Hypothalamus (tissue), 51 donors: ENCODE measurements at places on chromosomes 13 and 19.

GRCh38 chr19:49713236-49713845 is 22.4 kb downstream of the CPT1C start:
- no peak for DNase-seq

DNA sequence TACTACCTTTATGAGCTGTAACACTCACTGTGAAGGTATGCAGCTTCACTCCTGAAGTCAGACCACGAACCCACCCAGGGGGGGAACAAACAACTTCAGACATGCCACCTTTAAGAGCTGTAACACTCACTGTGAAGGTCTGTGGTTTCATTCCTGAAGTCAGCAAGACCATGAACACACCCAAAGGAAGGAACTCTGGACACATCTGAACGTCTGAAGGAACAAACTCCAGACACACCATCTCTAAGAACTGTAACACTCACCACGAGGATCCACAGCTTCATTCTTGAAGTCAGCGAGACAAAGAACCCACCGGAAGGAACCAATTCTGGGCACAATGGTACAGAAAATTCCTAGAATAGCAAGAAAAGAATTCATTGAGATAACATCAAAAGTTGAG is 1796.5 kb upstream of the MIR17HG start:
- DNase-seq, result no peak

DNA sequence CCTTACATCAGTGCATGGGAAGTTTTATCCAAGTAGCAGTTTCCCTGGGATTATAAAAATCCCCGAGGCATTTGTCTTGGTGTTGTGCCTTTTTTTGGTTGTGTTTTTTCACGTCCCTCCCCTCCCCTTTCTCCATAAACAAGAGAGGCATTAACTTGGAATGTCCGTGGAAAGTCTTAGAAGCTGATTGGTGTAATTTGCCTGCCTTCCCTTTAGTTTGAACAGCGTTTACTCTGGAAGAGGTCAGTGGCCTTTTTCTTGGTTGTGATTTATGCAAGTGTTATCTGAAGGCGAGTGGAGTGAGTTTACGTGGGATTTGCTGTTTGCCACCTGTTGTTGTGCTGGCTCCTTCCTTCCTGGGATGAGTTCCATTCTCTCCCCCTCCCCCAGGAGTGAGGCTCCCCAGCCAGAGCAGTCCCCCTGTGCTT is 7.2 kb downstream of the ACTN4 start:
- DNase-seq, result no peak

DNA sequence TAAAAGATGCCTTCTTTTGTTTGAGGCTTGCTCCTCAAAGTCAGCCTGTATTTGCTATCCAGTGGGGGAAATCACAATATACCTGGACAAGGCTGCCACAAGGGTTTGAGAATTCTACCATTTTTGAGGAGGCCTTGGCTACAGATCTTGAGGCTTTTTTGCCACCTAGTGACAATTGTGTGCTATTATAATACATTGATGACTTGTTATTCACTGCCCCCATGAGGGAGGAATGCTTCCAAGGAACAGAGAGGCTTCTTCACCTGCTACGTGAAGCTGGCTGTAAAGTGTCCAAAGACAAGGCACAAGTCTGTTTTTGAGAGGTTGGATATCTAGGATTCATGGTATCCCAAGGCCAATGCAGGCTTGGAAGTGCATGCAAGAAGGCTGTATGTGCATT is 72.5 kb downstream of the ZNF708 start:
- DNase-seq, result no peak
